ENCODE measurements at places on chromosomes 6 and 20.

- no peak for DNase-seq
Measured at GRCh38 chr20:56801971-56802755, 173.1 kb downstream of the TFAP2C start.

GRCh38 chr6:11538052-11538818, 686 bp downstream of the TMEM170B start:
- peak; percentile 57 for DNase-seq

GRCh38 chr20:37808233-37809070, 94.5 kb upstream of the VSTM2L start:
- DNase-seq: no peak

- no peak for DNase-seq
Measured at GRCh38 chr6:143620447-143620846, 57.3 kb upstream of the PHACTR2 start.

DNA sequence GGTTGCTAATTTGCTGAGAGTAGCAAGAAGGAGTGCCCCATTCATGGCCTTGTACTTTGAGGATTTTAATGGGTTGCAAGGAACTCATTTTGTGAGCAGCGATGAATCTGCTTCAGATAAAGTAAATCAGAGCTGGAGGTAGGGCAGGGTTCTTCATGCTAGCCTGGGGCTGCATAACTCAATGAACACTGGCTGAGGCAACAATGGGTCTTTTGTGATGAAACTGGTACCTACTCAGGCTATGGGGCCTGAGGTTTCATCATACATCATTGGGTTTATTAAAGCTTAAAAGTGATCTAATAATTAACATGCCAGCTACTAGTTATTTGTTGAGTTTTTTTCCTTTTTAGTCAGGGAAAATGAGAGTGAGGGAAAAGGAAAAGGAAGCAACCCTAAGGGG, 106.9 kb downstream of the FAM50B start:
- DNase-seq: no peak

GRCh38 chr20:47359530-47360296, 3.2 kb upstream of the ZMYND8 start:
- DNase-seq: no peak

DNA sequence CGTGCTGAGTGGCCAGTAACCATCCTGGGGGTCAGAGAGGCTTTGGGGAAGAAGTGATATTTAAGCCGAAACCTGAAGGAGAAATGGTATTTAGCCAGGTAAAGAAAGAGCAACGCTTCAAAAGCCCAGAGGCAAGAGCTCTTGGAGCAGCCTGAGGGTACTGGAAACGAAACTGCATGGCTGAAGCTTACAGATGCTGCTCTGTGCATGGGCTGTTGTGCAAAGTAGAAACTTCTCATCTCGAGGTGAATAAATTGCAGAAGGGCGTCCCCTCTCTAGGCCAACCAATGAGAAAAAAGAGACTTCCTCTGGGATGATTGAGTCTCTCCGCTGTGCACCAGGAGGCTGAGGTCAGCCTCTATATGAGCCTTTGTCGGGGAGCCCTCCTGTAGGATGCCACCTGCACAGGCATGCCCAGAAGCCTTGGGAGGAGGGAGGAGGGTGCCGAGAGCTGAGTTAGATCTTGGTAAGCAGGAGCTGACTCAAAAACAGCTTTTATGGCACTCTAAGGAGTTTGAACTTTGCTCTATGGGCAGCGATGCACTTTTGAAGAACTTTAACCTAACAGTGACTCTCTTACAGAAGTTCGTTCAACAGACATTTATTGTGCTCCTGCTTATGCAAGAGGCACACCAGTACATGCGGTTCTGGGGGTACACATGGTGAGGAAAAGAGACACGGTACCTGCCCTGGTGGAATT, 61.6 kb upstream of the EDN1 start:
- DNase-seq: no peak

- no peak for DNase-seq
Measured at GRCh38 chr6:38775870-38776269, 60.8 kb downstream of the DNAH8 start.

- DNase-seq: no peak
Measured at GRCh38 chr6:75272145-75272840, 12.3 kb downstream of the TMEM30A start.

- DNase-seq: no peak
Measured at GRCh38 chr20:5118220-5119142, 1.3 kb downstream of the PCNA start.

GRCh38 chr20:47296950-47297349, 59.5 kb downstream of the ZMYND8 start:
- no peak for DNase-seq

DNA sequence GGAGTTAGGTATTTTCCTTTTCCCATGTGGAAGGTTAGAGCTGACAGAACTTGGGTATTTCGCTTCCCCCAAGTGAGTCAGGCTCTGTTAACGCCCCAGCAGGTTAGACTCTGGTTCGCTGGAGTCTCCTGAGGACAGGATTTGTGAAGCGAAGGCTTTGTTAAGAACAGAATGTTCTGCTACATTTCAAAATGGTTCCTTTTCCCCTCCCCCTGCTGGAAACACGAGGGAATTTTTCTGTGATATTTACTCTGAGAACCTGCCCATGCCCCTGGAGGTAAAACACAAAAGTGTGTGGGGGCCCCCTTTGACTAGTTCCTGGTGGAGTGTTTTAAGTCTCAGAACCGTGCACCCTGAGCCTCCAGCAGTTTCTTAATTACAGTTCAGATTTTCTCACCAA, 731.4 kb upstream of the CITED2 start:
- DNase-seq: peak; percentile 7

GRCh38 chr20:49386848-49387580, 95.5 kb downstream of the KCNB1 start:
- DNase-seq: no peak

DNA sequence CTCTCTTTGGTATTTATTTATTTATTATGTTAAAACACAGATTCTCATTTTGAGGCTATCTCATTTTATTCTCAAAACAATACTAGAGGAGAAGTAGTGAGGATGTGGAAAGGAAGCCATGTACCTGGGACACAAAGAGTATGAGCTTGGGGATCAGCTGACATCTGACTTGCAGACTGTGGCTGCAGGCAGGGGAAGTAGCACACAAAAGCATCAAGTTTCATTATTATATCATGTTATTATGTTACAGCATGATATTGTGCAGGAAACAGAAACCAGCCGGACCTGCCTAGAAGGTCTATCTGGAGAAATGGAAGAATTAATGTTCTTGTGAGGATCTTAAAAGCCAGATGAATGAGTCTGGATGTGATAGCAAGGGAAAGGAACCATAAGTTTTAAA, 248.2 kb downstream of the KHDC1L start:
- no peak for DNase-seq

- DNase-seq: no peak
Measured at GRCh38 chr20:10928841-10929421, 255.1 kb upstream of the JAG1 start.

DNA sequence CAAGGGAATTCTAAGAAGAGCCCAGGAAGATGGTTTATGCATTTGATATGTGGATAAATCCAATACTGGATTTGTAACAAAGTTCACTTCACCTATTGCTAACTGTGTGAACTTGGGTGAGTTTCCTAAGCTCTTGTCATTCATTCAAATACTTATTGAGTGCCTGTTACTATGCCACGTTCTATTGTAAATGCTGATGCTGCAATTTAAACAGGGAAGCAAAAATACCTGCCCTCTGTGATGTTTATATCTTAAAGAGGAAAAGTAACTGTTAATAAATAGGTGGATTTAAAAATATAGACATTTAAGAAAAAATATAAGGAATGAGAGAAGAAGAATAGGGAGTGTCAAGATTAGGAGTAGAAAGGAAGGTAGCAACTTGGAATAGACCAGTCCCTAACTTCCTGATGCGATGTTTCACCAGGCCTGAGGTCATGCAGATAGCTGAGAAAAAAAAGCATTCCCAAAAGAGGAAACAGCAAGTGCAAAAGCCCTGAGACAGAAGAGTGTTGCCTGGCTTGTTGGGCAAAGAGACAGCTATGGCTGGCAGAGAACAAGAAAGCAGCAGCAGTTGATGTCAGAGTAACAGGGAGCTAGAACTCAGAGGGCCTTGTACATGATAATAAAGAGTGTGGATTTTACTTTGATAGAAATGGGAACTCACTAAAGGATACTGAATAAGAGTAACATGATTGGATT, 54.3 kb upstream of the TCF21 start:
- DNase-seq: no peak

DNA sequence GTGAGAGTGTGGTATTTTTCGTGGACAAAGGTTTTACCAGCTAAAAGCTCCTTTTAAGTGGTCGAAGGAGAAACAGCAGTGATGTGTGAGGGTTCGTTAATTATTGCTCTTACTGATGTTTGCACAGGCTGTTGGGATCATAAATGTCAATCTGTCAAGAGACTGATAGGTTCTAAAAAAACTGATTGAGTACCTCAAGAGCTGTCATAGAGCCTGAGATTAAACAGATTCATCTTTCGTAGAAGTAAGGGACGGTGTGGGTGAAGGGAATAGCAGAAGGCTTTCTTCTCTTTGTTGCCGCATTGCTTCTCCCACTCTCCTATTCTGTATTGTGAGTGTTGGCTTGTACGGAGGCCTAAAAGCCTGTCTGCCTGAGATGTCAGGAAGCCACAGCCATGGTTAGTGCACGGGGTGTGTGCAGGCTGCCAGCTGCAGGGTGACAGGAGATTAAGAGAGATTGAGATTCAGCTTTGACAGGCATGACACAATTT, 291.0 kb downstream of the ZFAND3 start:
- DNase-seq: peak; percentile 93

- DNase-seq: no peak
Measured at GRCh38 chr6:7727086-7727945, 1.4 kb downstream of the BMP6 start.

DNA sequence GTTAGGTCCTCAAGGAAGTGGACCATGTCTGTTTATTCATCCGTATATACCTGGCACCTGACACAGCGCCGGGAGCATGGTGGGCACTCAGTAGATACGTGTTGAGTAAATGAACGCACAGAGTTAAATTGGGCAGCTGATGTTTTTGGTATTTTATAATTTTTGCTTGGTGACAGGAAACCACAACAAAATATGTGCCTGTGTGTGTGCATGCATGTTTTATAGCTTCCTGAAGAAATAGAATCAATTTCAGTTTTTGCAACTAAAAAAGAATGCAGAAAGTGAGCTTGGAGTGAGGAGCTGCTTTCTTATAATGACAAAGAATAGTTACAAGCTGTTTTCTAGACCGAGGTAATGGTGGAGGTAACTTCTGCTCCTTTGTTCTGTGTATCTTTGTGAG, 91.4 kb downstream of the PLCB4 start:
- no peak for DNase-seq
